ENCODE measurements at places on chromosomes 4 and X.

DNA sequence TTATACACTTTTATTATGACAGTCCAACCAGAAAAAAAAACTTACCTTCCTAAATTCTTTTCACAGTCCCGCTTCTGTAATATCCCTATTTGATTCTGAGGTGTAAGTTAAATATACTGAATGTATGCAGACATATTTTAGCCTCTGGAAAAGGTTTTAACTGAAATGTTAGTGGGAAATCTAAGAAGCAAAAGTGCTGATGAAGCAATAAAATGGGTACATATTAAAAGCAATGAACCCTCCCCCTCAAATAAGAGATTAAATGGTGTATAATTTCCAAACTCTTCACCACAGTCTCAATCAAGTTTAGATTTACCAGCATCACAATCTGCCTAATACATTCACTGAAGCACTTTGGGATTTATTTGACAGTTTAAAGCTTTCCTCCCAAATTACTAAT lies 688.3 kb upstream of the DIAPH2 start:
- DNase-seq, result no peak

DNA sequence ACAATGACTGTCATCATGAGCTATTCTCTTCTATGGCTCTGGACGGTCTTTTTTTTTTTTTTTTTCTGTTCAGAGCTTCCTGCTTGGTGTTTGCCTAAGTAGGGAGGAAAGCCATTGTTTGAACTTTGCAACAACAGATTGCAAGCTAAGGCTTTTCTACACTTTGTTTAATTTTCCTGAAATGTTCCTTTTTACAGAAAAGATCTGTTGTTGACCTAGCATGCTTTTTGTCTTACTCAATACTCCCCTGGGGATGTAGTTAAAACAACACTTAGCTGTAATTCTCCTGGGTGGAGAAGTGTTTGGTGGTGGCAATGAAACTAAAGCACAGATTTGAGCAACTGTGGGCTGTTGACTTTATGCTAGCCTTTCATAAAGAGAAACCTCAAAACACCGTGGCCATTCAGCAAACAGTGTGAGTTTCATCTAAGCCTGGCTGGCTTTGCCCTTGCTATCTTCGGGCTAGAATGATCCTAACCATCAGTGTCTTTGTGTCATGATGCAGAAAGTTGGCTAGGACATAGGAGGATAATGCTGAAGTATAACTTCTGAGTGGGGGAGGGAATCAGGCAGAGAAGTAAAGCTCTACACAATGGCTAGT lies 110.5 kb downstream of the ANXA3 start:
- no peak for DNase-seq

DNA sequence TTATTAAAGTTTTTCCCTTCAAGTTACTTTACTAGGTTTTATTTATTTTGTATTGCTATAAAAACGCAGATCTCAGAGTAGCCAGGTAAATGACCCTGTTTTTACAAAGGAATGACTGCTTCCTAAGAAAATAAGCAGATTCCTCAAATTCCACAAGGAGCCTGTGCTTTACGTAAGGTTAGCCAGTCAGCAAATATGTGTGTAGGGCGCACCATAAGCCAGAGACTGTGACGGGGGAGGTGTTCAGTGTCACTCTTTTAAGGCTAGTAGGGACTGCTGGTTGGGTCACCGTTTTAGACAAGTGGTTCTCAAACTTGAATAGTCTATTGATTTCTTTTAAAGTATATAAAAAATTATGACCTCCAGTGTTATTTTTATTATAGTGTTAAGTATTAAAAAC lies 119.9 kb downstream of the ANK2 start:
- no peak for DNase-seq

DNA sequence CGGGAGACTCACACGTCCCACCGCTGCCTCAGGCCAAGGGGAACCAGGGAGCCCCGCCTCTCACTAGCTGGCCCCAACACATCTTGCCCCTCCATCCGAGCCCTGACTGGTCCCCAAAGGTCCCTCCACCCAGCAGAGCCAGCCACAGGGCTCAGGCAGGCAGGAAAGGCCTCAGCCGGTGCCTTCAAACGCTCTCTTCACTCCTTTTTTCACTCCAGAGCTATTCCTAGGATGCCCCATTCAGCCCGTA lies 1.5 kb upstream of the ARHGAP4 start:
- DNase-seq, result no peak

- no peak for DNase-seq
Measured at GRCh38 chr4:149706942-149707341, 108.7 kb downstream of the IQCM start.

GRCh38 chr4:1600811-1601532 lies 83.1 kb downstream of the FAM53A start:
- DNase-seq, result no peak
